ENCODE measurements at places on chromosomes 3 and 15.

DNA sequence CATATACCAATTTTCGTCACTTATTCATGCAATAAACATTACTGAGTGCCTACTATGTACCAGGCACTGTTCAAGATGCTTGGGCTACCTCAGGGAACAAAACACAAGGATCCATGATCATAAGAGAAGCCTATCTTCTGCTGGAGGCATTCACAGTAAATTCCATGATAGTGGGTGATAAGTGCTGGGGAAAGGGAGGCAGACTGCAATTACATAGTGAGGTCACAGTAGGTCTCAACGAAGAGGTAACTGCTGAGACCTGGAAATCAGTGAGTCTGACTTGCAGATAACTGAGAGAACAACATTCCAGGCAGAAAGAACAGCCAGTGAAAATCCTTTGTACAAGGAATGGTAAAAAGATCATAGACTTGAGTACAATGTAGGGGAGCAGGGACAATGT lies 33.6 kb downstream of the RAF1 start:
- no peak for DNase-seq

DNA sequence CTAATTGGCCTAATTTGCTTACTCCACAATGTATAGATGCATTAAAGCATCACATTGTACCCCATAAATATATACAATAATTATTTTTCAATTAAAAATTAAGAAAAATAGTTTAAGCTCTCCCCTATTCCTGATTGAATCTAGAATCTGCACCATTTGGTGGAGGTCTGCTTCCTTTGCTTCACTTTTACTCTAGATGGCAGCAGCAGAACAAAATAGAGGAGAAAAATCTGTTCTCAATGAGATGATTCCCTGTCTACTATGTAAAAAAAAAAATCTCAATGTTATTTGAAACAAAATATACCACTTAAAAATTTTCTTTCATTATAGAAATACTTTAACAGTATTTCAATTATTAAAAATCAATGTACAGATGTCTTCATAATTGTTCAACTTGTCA lies 109.6 kb upstream of the FXR1 start:
- peak; percentile 58 for DNase-seq

- DNase-seq = no peak
Measured at GRCh38 chr3:183013856-183014255, 33.5 kb upstream of the DCUN1D1 start.

DNA sequence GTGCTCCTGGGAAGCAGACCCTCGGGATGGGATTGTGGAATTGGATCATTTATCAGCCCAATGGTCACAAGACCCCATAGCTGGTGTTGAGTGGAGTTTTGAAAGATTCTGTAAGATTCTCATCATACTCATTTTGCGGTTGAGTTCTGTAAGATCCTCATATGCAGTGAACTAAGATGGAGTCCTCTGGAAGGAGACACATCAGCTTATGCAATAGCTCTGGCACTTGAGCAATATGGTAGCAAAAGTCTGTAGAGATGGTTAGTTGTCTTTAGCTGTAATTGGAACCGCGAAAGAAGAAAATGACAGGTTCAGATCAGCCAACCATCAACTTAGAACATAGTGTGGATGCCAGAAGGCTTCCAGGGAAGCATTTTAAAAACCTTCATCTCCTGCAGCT lies 184.5 kb upstream of the TSC22D2 start:
- DNase-seq = no peak

DNA sequence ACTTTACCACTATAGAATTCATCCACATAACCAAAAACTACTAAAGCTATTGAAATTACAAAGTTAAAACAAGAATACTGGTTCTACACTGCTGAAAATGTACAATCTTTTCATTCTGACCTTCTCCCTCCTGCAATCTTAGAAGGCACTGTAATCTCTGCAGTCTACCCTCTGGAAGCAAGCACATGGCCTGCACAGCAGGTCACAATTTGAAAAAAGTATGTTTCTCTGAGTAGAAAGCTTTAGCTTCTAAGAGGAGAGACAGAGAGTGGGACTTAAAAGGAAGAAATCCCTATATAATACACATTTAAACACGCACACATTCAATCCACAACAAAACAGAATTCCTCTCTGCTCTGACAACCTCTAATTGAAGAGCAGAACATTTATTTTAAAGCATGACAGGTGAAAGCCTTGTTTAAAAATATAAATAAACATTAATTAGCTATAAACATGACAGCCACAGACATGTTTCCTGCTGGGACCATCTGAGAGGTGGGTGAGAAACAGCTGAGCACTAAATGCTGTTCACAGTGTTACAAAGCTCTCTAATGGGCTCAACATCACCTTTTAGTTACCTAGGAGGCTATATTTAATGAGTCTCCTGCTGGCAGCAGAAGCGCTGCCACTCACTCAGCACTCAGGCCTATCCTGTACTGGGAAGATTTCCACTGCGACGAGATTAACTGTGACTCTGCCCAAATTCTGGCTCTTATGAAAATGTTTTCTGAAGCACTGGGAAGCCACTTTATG lies 447.4 kb downstream of the AGBL1 start:
- no peak for DNase-seq

- DNase-seq = no peak
Measured at GRCh38 chr3:126911162-126912026, 71.5 kb upstream of the PLXNA1 start.

DNA sequence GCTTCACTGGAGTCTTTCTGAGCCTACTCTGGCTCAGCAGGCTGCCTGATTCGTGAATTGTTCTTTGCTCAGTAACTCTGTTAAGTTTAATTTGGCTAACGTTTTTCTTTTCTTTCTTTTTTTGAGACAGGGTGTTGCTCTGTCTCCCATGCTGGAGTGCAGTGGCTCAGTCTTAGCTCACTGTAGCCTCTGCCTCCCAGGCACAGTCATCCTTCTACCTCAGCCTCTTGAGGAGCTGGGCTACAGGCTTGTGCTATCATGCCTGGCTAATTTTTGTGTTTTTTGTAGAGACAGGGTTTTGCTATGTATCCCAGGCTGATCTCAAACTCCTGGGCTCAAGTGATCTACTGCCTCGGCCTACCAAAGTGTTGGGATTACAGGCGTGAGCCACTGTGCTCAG lies 165.0 kb downstream of the PEX5L start:
- no peak for DNase-seq

DNA sequence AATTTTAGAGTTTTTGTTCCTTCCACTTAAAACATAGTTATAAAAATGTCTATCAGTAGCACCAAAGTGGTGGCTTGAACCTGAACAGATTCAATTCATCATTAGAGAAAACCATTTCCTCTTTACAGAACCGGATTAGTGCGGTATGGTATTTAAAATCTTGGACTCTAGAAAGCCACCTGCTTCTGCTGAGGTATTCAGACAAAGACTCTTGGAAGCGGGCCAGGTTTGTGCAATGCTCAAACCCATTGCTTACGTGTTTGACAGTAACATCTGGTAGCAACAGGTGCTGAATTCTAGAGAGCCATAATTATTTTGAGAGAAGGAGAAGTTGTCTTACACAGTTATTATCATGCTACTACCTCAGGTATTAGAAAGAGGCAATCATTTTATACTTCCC lies 290.5 kb downstream of the NAALADL2 start:
- DNase-seq = peak; percentile 96

GRCh38 chr3:43152649-43153048 lies 46.8 kb upstream of the POMGNT2 start:
- DNase-seq = no peak

DNA sequence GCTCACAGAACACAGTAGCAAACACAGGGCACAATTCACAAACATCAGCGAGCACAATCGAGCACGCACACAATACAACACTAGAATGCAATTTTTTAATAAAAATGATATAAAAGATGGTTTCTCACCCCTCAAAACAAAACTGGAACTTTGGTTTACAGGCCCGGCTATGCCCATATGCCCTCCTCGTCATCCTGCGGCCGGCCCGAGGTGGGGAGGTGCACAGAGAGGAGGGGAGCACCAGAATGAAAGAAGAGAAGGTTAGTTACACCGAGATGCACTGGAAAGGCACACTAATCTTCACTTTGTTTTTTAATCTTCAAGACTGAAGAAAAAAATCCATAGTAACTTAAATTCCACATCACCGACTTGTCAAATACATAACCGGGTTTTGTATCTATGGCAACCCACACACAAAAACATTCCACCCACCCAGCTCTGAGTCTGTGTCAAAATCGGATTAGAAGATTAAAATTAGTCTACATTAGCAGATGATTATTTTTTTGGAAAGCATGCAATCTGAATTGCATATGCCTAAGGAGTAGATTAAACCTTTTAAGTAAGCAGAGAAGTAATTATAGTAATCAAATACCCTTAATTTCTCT lies 196.7 kb upstream of the WNT5A start:
- no peak for DNase-seq

DNA sequence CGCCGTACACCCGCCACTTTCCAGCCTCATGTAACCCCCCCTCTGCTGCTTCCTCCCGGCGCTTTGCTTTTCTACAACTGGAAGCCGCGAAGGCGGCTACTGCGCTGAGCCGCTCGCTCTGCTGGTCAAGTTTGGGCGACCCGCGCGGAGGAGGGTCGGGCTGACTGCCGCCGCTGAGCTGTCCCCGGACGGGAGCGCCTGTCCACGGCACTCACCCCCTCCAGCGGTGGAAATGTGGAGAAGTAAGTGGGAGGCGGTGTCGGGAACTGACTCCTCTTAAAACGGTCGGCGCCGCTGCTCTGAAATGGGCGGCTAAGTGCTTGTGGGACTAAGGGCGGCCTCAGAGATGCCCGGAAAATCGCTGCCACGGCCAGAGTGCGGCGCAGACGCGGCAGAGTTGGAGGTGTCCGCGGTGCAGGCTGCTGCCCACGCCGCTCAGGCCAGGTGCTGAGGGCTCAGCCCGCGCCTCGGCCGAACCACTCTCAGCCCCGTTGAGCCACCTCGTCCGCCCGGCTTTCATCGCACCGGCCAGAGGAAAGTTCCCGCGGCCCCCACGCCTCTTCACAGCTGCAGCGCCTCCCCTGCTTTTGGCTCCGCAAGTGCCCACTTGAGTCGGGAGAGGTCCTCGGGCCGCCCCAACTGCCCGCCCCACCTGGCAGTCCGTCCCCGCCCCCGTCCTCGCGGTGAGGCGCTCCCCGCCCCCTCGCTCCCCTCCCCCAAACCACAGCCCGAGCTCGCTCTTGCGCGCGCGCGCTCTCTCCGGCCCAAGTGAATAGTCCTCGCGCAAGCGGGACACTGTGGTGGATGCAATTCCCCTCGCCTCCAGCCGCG lies at the start of gene EPHA6:
EPHA6 (plus strand) TSS at position 775 of the 831 bp plus-strand sequence.
- DNase-seq = no peak

DNA sequence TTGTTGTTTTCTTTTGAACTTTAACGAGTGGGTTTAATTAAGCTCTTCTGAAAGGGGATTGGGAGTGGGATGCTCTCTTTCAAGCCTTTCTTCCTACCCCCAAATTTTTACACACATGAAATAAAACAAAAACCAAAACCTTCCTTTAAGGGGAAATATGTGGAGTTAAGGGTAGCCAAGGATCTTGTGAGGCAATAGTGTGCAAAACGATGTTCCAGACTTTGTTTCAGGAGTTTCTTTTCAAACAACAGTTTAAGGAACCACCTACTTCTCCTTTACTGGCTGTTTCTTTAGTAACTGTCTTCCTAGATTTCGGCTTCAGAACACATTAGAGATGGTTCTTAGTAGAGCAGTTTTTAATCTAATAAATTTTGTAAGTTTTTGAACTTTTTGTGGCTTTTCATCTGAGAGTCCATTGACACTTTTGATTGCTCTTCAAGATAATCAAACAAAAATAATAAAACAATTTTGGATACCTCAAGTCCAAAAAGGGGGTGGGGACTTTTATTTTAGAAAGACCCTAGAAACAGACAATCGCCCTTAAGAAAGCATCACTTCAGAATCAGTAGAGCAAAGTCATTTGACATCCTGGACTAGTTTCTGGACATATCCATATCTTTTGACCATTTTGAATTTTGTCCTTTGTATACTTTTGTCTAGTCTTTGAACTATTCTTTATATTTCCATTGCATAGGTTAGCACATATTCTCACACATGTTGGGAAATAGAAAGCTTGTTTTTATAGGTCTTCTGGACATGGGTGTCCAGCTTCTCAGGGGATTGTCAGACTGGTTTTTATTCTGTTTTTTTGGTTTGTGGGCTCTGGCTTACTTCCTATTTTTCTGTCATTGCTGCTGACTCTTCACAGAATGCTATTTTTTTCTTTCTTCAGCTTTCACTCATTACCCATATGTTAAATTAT lies 6.0 kb downstream of the DIPK2A start:
- DNase-seq = no peak

DNA sequence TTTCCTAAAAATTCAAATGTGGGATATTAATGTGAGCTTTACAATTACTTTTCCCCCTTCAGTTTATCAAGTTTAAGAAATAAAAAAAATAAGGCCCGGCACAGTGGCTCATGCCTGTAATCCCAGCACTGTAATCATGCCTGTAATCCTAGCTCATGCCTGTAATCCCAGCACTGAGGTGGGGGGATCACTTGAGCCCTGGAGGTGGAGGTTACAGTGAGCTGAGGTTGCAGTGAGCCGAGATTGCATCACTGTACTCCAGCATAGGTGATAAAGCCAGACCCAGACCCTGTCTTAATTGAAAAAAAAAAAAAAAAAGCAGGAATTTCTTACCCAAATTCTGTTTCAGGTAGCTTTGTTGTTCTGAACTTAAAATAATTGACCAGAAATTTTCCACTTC lies 17.9 kb downstream of the ATP6V1A start:
- no peak for DNase-seq

DNA sequence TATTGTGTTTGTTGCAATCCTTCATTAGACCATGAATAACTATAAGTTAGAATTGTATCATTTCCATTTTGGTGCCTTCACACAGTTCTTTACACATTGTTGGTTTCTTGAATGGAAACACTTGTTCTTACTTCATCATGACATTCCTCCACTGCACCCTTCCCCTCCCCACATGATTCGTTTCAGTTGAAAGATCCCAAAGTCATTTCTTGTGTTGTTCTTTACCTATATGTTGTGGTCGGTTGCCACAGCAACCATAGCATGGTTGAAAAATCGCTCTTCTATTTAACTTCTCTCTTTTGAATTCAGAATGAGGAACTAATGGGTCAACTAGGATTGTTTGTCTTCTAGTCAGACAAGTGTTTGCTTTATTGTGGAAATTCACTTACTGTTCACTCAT lies 103.3 kb downstream of the IL1RAP start:
- no peak for DNase-seq
